ENCODE measurements at places on chromosomes 3 and 15. TPM values are rescaled to one million over a fixed set of nuclear protein-coding genes. Genes with fewer than 3 reads are reported as not detected.

SPTSSB gene
- 20.3 TPM for total RNA-seq

COLQ gene
- total RNA-seq, result 0.75 TPM

TRAK1 gene
- 17.8 TPM for total RNA-seq

GP5 gene
- under 0.01 TPM for total RNA-seq

SAXO2 gene
- 0.22 TPM for total RNA-seq

AGBL1 gene
- total RNA-seq, result not detected

MFGE8 gene
- 165 TPM for total RNA-seq

GAP43 gene
- total RNA-seq, result 0.50 TPM

ALDH1A3 gene
- 54.7 TPM for total RNA-seq

FBXO40 gene
- total RNA-seq, result under 0.01 TPM

GHSR gene
- not detected for total RNA-seq

PIGZ gene
- total RNA-seq, result 3.9 TPM

FGF12 gene
- 0.22 TPM for total RNA-seq

RPP25 gene
- 2.1 TPM for total RNA-seq

GOLGA8T gene
- not detected for total RNA-seq

SLC24A5 gene
- total RNA-seq, result not detected

PLEKHO2 gene
- total RNA-seq, result 16.9 TPM

SLC22A14 gene
- total RNA-seq, result not detected

PIK3R4 gene
- 30.6 TPM for total RNA-seq

NLGN1 gene
- 20.1 TPM for total RNA-seq

SAMMSON gene
- 0.25 TPM for total RNA-seq

GABRB3 gene
- total RNA-seq, result 2.7 TPM

RHCG gene
- total RNA-seq, result not detected

GREM1 gene
- total RNA-seq, result 684 TPM

ANKUB1 gene
- total RNA-seq, result not detected

IREB2 gene
- total RNA-seq, result 23.4 TPM

CHSY1 gene
- total RNA-seq, result 32.1 TPM

CISH gene
- total RNA-seq, result 0.62 TPM
